ENCODE measurements at places on chromosomes 3 and 15. TPM values are rescaled to one million over a fixed set of nuclear protein-coding genes. Genes with fewer than 3 reads are reported as not detected.

DNA sequence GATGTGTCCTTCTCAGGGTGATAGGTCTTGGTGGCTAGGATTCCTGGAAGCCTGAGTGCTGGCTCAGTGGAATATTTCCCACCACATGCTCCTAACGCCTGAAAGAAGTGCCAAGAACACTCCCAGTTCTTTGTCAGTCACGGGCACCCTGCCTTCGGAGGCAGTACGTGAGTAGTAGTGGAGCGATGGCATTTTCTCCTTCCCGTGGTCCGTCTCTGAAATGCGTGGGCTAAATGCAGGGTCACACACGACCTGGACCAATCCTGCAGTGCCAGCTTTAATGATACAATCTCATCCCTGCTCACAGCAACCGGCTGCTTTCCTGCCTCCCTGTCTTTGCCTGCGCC, 14.5 kb downstream of the H1-8 start:
- H3K27ac ChIP-seq = peak overlapping the region; percentile 17
- no peaks in the 10 kb centered on the region for H3K4me1 ChIP-seq
- no peak for DNase-seq
- H3K36me3 ChIP-seq = no peaks in the 10 kb centered on the region
- no peak overlapping the region for H3K4me3 ChIP-seq
- H3K27me3 ChIP-seq = no peaks in the 10 kb centered on the region

VWA5B2 gene
- 0.62 TPM for total RNA-seq

GRCh38 chr3:183762304-183762703, 63.1 kb downstream of the MAP6D1 start:
- H3K36me3 ChIP-seq = peaks cover 72% of the 10 kb centered on the region
- no peak for DNase-seq
- H3K4me3 ChIP-seq = no peak overlapping the region
- H3K4me1 ChIP-seq = peaks cover 5% of the 10 kb centered on the region
- no peaks in the 10 kb centered on the region for H3K27me3 ChIP-seq

DNA sequence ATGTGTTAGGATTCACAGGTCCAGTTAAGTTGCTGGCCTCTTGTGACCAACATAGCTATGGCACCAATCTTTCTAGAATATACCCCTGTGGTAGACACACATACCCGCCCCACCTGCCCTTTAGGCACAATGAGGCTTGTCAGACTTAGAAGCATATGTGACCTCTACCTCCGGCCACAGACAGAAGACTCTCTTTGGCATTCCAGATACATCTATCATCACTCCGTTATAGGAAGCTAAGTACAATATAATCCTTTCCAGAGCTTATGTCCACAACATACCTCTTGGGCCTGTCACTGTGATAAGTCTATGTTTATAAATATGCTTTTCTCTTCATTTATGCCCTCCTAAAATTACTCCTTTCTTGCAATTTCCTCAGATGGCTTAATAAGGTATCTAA, 39.8 kb downstream of the CD47 start:
- H3K4me3 ChIP-seq = no peak overlapping the region
- H3K36me3 ChIP-seq = no peaks in the 10 kb centered on the region
- H3K4me1 ChIP-seq = no peaks in the 10 kb centered on the region
- H3K27me3 ChIP-seq = no peaks in the 10 kb centered on the region

SCAANT1 gene
- not detected for total RNA-seq

GPR27 gene
- 7.9 TPM for total RNA-seq

TEX264 gene
- 22.4 TPM for total RNA-seq

Data from endodermal cell (in vitro differentiated cells).